Stimulated activated CD4-positive, alpha-beta T cell treated with anti-CD3 and anti-CD28 coated beads, Interleukin-4, amount 100 ng/mL, for 1 hour (primary cell): ENCODE measurements at places on chromosomes 11 and 22.
A peak's percentile ranks its signal among the peaks of the same experiment; 100 is the strongest.

DNA sequence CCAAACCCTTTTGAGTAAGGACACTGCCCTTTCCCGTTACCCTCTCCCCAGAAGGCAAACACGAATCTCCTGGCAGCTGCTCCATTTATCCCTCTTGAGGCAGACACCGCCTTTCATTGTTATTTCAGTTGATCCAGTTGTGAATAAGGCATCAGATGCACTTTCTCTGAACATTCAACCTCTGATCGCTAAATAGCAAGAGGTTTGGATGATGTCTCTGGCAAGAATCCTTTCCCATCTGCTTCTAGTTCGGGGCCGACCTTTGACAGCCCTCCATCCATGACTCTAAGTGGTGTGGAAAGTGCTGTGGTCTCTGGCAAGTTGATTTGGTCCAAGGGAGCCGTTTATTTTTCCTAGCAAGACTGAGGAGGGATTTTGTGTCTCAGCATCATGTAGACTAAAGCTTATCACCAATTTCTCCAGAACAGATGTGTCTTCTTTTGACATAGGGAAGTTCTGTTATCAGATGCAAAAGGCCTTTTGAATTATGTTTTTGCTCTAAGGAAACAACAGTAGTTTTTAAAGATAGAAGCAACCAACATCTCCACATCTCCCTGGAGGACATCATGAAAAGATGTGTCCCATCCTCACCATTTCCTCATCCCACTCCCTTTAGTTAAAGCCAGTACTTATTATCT lies 123.6 kb downstream of the CCDC34 start:
- DNase-seq = no peak

- no peak for DNase-seq
These were observed 20.1 kb upstream of the SYTL2 start for GRCh38 chr11:85831050-85831449.

DNA sequence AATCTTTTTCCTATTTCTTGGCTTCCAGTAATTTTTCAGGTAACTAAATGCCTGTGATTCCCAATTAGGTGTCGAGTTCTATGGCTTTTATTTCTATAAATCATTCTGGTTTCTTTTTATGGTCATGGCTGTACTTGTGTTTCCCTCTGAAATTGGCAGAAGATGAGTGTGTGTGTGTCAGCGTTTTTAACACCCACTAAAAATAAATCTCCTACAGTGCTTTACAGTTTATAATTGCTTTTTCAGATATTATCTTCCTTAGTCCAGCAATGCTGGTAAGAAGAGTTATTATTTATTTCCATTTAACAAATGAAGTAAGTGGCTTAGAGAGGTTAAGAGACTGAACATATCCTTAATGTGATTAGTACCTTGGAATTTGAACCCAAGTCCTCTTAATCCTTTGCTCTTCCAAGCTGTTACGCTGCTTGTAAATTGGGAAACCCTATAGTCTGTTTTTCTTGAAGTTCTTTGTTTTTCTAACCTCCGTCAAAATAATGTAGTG lies 125.2 kb downstream of the TEAD1 start:
- DNase-seq = no peak

DNA sequence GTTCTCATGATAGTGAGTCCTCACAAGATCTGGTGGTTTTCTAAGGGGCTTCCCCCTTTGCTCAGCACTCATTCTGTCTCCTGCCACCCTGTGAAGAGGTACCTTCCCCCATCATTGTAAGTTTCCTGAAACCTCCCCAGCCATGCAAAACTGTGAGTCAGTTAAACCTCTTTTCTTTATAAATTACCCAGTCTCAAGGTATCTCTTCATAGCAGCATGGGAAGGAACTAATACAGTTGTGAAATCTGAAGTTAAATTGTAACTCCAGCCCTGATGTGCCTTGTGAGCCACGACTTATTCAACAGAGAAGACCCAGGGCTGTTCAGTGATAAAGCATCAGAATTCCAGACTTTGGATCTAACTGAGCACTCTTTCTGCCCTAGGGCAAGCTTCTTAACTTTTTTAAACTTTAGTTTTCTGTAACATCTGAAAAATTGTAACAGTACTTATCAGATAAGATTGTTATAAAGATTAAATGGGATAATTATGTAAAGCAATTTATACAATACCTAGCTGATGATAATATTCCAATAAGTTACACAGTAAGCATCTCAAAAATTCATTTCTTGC lies 220.0 kb downstream of the TRPC6 start:
- DNase-seq = no peak

- no peak for DNase-seq
These were observed 519.8 kb downstream of the BRD1 start for GRCh38 chr22:49307870-49308269.

GRCh38 chr11:130945896-130946295 lies 29.6 kb upstream of the SNX19 start:
- DNase-seq = no peak

DNA sequence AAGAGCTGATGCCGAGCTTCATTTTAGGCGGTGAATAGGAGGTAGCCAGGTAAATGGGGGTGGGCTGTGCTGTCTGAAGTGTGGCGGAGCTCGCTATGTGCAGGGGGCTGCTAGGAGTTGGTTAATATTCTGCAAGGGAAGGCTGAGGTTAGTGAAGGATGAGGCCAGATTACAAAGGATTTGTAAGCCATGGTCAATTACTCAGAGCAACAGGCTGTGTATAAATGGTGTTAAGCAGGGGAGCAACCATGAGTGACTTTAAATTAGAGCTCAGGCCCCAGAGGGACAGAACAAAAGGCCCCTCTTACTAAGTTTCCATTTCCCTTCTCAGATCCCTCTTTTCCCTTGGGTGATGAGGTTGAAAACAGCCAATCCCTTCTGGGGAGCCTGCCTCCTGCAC lies 7.3 kb upstream of the MCAM start:
- DNase-seq = no peak

DNA sequence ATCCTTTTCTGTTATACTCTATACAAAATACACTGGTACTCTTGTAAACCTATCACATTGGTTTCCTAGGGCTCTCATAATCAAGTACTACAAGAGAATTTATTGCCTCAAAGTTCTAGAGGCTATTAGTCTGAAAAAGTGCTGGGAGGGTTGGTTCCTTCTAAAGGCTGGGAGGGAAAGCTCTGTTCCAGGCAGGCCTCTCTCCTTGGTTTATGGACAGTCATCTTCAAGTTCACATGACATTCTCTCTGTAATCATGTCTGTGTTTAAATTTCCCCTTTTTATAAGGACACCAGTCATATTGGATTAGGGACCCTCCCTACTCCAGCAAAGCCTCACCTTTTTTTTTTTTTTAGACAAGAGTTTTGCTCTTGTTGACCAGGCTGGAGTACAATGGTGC lies 9.1 kb downstream of the SLC36A4 start:
- no peak for DNase-seq

GRCh38 chr22:33726294-33726734 lies 194.0 kb downstream of the LARGE1 start:
- no peak for DNase-seq

- no peak for DNase-seq
These were observed 131.3 kb downstream of the AASDHPPT start for GRCh38 chr11:106208760-106209159.

- DNase-seq = no peak
These were observed 156.4 kb downstream of the SWAP70 start for GRCh38 chr11:9820260-9820659.

GRCh38 chr11:66317723-66318599 lies 1.1 kb upstream of the CD248 start:
- peak; percentile 26 for DNase-seq

- DNase-seq = peak; percentile 73
These were observed at the start of gene CYTH4 for GRCh38 chr22:37282385-37282677. TSS of gene CYTH4 (plus strand) at chr22:37282508. CDS start at chr22:37282570, 62 bp downstream.

DNA sequence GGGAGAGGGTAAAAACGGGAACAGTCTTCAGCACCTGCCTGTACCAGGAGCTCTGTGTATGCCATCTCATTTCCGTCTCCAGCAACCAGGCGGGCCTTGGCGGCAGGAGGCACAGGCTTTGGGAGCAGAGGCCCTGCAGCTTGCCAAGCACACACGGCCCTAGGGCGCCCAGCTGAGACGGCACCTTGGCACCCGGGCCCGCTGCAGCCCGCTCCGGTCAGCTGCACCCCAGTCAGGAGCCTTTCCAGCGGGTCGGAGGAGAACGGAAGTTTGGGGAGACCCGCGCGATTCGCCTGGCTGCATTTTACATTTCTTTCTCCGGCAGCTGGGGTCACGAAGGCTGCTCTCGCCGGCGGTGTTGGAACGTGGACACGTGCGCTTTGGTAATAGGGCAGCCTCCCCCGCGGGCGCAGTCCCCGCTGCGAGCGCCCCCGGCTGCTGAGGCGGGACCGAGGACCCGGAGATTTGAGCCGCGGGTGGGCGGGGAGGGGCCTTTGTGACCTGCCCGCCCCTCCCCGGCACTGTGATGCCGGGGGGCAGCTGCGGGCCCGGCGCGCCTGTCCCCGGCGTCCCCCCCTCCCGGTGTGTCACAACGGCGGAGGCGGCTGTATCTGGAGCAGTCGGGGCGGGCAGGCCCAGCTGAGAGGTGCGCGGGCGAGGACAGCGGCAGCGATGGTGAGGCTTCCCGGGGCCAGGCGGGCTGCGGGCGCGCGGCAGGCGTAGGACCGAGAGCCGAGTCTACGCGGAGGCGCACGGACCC lies at the start of gene TUBA8:
TSS of gene TUBA8 (plus strand) at position 616 of the 760 bp plus-strand sequence. CDS start at position 673, 57 bp downstream.
- peak; percentile 51 for DNase-seq

DNA sequence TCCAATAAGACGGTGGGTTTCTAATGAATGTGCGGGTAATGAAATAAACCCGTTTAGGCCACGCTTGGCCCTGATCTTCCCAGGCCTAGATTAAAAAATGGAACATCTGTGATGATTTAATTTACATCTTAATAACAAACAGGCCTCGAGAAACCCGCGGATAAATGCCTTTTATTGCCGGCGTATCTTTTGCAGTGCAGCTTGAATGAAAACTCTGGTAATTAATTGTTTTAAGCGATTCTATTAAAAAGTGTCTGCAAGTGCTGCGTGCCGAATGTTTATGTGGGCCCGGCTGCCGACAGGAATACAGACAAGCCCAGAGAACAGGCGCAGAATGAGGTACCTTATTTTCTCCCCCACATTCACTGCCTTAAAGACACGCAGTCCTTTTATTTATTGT lies 420.7 kb downstream of the MN1 start:
- no peak for DNase-seq

DNA sequence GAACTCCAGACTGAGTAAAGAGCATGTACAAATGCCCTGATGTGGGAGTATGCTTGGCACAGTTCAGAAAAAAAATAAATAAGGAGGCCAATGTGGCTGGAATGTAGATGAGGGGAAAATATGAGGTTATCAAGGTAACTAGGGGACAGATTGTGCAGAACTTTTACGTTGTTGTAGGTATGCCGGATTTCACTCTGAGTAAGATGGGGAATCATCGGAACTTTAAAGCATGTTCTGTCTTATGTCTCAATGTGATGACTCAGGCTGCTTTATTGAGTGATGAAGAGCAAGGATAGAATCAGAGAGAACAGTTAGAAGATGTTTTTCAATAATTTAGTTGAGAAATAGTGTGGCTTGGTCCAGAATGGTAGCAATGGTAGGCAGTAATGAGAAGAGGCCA lies 130.4 kb downstream of the C11orf87 start:
- DNase-seq = no peak

- DNase-seq = no peak
These were observed 100.3 kb downstream of the BRD1 start for GRCh38 chr22:49727191-49727880.

GRCh38 chr11:83302151-83302550 lies 16.0 kb upstream of the CCDC90B start:
- no peak for DNase-seq

DNA sequence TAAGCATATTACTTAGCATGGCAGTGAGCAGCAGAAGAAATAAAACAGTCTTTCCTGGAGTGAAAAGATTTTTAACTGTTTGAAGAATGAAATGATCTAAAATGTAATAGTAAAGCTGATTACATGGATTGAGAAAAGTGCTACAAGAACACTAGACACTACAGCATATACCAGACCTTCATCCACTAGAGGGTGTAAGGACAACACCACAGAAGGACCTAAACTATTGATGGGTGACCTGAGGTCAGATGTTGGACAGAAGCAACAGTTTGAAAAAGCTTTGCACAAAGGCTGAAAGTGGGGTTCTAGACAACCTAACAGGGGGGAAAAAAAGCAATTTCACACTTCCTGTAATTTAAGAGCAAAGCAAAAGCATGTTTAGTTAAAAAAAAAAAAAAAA lies 97.7 kb downstream of the RBFOX2 start:
- DNase-seq = no peak

DNA sequence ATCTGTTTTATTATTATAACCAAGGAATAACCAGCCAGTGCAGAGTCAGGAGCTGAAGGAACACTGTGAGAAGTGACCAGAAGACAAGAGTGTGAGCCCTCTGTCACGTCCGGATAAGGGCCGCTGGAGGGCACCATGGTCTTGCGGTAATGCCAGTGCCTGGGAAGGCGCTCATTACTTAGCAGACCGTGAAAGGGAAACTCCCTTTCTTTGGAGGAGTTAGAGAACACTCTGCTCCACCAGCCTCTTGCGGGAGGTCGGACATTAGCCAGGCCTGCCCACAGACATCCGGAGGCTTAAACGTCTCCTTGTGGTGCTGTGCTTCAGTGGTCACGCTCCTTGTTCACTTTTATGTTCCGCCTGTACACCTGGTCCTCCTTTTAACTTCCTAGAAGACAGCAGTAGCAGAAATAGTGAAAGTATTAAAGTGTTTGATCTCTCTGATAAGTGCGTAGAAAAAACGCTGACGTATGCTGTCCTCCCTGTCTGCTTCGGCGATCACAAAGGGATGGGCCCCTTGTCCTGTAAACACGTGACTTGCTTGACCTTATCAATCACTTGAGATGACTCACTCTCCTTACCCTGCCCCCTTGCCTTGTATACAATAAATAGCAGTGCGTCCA lies 120.6 kb upstream of the LMO1 start:
- no peak for DNase-seq

- no peak for DNase-seq
These were observed 29.4 kb downstream of the IFT27 start for GRCh38 chr22:36746375-36746970.

DNA sequence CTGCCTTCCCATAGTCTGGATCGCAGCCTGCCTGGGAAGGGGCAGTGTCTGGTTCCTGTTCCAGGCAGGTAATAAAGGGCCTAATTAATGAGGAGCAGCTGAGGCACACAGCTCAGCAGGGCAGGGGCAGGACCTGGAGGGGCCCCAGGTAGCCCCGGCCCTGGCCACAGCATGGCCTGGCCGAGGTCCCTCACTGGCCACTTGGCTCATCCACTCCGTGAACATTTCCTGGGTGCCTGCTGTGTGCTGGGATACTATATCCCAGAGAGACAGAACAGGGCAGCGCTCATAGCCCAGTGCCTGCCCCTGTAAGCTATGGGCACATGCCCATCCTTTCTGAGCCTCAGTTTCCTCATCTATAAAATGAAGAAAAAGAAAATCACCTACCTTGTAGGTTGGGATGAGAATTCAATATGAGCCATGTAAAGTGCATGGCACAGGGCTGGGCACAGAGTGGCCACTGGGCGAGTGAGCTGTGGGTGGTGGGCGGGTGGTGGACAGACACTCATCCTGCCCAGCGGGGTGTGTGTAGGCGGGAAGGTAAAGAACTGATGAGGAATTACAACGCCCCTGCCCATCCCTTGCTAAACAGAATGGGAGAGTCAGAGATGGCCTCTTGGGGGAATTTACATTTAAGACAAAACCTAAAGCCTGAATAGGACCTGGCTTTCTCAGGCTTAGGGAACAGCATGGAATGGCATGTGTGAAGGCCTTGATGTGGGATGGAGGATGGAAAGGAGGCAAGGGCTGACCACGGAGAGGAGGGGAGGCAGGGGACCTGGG lies 9.2 kb downstream of the MYRF start:
- DNase-seq = no peak

- DNase-seq = no peak
These were observed 473.4 kb downstream of the SOX6 start for GRCh38 chr11:15882876-15883454.

GRCh38 chr11:121793291-121793690 lies 322.7 kb downstream of the BLID start:
- DNase-seq = no peak
